ENCODE measurements at places on chromosomes 2 and 18. TPM values are rescaled to one million over a fixed set of nuclear protein-coding genes. Genes with fewer than 3 reads are reported as not detected.

- DNase-seq, result no peak
These were observed 429.3 kb downstream of the TGIF1 start for GRCh38 chr18:3879114-3879835.

DNA sequence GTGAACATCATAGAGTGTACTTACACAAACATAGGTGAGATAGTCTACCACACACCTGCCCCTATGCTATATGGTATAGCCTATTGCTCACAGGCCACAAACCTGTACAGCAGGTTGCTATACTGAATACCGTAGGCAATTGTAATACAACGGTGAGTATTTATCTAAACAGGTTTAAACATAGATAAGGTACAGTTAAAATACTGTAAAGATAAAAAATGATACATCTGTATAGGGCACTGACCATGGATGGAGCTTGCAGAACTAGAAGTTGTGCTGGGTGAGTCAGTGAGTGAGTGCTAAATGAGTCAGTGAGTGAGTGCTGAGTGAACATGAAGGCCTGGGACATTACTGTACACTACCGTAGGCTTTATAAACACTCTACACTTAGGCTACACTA, 267.0 kb upstream of the HS6ST1 start:
- DNase-seq, result peak; percentile 93

GRCh38 chr18:5961828-5962150, 66.5 kb upstream of the TMEM200C start:
- DNase-seq, result no peak

DNA sequence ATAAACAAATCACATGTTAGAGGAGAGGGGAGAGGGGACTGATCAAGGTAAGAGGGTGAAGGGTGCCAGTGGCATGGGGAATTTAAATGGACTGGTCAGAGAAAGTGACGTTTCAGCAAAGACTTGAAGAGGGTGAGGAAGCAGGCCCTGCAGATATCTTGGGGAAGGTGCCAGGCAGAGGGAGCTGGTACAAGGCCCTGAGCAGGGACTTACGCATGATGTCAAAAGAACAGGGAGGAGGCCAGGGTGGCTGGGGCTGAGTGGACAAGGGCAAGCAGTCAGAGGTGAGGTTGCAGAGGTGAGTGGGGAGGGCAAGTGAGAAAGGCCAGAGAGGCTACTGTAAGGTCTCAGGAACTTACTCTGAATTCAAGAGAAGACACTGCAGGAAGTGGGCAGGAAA, 53.3 kb upstream of the RMP24 start:
- no peak for DNase-seq

GRCh38 chr18:9951022-9951859, 37.4 kb downstream of the VAPA start:
- DNase-seq, result peak; percentile 78

The GKN1 gene
- polyA plus RNA-seq, result not detected

The HOXD9 gene
- 7.2 TPM for polyA plus RNA-seq
